Colonic mucosa (tissue), 4 donors: ENCODE measurements at places on chromosomes 4 and X.

GRCh38 chr4:37393889-37394288, 149.3 kb downstream of the NWD2 start:
- no peak for DNase-seq

DNA sequence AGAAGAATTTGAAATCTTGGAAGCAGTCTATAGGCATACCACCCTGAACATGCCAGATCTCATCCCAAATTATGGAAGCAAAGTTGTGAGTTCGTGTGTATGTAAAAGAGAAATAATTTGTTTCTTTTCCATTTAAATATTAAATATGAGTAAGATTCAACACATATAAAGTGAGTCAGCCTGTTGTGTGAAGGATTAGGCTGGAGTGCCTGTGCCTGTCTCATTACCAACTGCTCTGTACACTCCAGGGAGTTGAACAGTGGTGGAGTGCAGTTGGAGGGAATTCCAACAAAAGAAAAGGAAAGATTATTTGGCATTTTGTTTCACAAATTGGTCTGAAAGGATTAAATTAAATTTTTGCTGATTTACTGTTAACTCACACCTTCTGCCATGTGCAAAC, 435.6 kb downstream of the FAT4 start:
- DNase-seq, result no peak

DNA sequence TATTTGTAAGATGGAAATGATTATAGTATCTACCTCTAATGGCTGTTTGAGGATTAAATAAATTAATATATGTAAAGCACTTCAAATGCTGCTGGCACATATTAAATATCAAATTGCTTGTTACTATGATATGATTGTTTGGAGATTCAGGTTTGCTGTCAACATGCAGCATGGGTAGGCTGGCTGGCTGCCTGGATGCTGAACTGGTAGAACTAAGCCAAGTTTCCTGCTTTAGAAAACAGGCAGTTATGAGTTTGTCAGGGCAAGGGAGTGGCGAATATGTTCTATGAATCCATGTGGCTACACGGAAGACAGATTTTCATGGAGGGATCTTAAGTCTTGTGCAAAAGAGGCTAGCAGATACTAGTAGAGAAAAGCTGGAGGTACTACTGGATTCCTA, 239.6 kb downstream of the GBA3 start:
- no peak for DNase-seq

DNA sequence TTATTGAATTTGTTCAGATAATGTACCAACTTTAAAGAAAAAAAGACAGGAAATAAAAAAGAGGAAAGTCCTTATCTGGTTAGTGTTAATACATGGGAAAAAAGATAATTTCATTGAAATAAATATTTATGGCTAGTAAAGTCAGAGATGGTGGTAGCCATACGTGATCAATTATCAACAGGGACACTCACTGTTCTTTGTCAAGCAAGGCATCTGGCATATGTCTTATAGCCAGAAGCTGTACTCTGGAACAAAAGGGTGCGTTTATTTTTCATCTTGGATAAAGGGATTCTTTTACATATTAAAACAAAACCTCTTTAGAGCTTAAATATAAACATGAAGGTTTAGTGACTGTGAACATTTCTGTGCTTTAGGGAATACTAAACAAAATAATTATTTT, 26.7 kb downstream of the HDX start:
- no peak for DNase-seq

DNA sequence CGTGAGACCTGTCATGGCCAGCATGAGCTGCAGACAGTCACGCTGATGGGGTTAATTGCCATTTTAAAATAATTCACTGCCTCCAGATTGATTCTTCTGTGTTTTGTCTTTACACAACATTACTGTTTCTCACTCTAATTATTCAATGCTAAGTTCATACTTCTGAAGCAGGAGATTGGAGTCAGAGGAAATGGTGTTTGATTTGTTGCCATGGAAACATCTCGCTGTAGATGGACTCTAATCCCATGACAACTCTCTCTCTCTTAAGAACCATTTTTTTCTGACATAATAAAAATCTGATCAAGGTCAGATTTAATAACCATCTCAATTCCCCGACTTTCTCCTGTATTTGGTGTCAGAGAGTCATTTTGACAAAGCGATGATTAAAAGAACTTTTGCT, 209.0 kb downstream of the IDS start:
- no peak for DNase-seq

GRCh38 chr4:26839534-26839951, 21.1 kb upstream of the STIM2 start:
- no peak for DNase-seq

GRCh38 chr4:159296061-159296460, 193.2 kb downstream of the RAPGEF2 start:
- DNase-seq, result no peak

DNA sequence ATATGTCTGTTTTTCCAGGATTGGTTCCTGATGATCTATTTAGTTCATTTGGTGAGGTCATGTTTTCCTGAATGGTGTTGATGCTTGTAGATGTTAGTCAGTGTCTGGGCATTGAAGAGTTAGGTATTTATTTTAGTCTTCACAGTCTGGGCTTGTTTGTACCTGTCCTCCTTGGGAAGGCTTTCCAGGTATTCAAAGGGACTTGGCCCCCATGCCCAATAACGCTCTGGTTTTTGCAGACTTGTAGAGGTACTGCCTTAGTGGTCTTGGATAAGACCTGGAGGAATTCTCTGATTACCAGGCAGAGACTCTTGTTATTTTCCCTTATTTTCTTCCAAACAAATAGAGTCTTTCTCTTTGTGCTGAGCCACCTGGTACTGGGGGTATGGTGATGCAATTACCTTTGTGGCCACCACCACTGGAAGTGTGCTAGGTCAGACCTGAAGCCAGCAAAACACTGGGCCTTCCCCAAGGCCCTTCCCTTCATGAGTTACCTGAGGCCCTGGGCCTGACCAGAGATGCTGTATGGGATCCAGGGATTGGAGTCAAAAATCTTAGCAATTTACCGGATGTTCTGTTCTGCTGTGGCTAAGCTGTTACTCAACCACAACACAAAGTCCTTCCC, 63.3 kb upstream of the RXFP1 start:
- no peak for DNase-seq

- no peak for DNase-seq
These were observed 763 bp downstream of the ASB9 start for GRCh38 chrX:15269120-15269519.
